ENCODE measurements at places on chromosomes 11 and 22.

- DNase-seq: no peak
Measured at GRCh38 chr11:128629516-128630106, 42.3 kb upstream of the ETS1 start.

DNA sequence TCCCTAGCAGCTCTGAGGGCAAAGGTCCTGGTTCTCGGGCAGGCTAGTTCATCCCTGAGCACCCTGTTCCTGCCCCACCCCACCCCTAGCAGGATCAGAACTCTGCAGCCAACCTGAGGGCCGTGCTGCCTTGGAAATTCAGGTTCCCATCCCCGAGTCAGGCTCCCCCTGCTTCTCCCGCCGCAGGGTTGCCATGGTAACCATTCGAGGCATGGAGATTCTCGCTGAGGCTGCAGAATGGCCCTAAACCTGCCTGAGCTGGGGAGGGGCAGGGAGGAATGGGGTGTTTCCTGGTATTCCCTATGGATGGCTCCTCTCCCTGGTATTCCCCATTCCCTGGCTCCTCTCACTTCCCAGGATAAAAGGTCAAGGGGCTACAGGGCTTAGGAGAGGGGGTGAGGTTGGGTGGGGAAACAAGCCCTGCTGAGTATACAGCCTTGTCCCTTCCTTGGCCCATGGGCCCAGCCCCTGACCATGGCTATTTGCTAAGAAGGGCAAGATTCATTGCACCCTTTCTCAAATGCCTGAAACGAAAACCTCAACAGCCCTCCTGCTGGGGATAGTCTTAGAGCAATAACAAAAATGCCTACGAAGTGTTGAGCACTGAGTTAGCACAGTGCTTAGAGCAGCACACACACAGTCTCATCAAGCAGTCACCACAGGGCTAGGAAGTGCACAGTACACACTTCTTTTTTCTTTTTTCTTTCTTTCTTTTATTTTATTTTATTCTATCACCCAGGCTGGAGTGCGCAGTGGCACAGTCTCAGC is 58.7 kb downstream of the CHST1 start:
- DNase-seq: no peak

DNA sequence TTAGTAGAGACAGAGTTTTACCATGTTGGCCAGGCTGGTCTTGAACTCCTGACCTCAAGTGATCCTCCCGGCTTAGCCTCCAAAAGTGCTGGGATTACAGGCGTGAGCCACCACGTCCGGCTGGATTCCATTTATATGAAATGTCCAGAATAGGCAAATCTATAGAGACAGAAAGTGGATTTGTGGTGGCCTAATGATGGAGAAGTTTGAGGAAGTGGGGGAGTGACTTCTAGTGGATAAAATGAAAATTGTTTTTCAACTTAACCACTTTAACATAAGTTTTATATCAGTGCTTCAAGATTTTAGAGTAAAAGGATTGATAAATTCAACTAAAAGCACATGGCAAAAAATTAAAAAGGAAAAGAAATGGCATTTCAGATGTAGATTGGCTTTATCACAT is 66.2 kb downstream of the HIPK3 start:
- DNase-seq: no peak

DNA sequence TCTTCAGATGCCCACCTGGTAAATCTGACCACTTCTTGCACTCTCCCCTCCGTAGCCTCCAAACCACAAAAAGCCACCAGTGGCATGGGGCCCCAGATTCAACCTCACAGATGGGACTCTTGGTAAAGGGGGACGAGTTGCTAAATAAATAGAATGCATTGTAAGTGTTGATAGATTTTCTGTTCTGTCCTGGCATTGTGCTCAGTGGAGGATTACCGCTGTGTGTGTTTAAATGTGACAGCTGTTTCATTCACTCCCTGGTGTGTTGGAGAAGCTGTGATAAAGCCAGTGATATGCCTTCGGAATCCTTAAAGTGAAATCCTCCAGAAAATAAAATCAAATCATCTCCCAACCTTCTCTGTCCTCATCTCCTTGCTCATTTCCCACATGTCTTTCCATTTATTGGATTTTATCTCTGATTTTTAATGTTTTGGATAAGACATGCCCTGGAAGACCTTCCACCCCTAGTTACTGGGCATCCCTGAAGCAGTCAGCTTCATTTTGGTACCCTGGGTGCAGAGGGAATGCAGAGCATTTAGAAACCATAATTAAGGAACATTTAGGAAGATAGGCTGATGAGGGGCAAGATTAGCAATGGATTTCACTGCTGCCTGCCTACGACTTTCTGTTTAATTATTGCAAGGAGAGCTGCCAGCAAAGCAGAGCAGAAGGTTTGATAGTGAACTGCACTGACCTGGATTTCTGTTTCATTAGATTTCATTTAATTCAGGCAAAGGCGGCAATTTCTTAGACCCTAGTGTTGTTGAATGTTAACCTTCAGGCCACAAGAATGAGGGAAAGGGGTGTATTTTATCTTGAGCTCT is 460.9 kb upstream of the KIRREL3 start:
- no peak for DNase-seq

- DNase-seq: no peak
Measured at GRCh38 chr11:94546162-94546470, 2.4 kb downstream of the FUT4 start.

DNA sequence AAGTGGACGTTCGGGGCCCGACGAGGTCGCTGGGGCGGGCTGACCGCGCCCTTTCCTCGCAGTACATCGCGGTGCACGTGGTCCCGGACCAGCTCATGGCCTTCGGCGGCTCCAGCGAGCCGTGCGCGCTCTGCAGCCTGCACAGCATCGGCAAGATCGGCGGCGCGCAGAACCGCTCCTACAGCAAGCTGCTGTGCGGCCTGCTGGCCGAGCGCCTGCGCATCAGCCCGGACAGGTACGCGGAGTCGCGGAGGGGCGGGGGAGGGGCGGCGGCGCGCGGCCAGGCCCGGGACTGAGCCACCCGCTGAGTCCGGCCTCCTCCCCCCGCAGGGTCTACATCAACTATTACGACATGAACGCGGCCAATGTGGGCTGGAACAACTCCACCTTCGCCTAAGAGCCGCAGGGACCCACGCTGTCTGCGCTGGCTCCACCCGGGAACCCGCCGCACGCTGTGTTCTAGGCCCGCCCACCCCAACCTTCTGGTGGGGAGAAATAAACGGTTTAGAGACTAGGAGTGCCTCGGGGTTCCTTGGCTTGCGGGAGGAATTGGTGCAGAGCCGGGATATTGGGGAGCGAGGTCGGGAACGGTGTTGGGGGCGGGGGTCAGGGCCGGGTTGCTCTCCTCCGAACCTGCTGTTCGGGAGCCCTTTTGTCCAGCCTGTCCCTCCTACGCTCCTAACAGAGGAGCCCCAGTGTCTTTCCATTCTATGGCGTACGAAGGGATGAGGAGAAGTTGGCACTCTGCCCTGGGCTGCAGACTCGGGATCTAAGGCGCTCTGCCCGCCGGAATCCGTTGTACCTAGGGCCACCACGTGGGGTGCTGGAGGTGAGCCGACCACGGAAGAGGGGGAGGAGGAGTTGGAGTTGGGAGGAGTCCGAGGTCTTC is 771 bp downstream of the MIF start:
- peak; percentile 43 for DNase-seq

DNA sequence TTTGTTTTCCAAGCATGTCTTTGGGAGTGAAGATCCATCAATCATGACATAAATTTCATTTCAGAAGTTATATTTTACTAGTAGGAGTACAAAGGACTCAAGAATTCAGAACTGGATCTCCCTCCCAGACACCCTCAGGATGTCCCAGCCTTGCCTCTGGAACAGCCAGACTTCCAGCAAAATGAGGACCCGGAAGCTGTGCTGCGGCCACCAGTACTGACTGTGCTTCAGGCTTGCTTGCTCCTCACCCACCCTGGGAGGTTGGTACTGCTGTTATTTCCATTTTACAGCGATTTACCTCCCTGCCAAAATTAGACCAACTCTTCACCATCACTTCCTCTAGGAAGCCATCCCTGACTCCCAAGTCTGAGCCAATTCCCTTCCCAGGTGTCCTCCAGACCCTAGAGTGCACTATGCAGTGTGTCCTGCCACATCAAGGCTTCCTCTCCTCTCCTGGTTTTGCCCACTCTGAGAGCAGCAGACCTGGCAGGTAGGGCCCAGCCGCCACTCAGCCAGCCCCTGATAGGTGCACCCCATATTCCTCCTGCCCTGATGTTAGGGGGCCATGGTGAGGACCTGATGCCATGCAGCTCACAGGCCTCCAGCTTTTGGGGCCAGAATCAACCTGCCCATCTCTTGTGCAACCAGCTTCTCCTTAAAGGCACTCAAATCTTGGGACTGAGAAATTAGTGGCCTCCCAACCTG is 47.3 kb upstream of the WNT7B start:
- no peak for DNase-seq

DNA sequence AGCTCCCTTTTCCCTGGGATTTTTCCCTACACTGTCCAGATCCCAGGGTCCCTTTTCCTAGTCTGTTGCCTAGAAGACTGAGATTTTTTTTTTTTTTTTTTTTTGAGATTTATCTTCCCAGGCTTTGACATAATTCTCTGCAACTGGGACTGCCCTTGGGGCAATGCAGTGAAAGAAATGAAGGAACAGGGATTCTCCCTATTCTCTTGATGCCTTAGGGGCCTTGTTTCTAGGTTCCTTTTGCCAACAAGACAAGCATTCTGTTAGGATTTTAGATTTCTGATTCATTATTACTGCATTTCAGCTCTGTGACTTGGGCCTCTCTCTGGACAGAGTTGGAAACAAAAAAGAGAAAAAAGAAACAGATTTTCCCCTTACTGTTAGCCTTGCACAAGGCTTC is 47.3 kb downstream of the QSER1 start:
- no peak for DNase-seq

DNA sequence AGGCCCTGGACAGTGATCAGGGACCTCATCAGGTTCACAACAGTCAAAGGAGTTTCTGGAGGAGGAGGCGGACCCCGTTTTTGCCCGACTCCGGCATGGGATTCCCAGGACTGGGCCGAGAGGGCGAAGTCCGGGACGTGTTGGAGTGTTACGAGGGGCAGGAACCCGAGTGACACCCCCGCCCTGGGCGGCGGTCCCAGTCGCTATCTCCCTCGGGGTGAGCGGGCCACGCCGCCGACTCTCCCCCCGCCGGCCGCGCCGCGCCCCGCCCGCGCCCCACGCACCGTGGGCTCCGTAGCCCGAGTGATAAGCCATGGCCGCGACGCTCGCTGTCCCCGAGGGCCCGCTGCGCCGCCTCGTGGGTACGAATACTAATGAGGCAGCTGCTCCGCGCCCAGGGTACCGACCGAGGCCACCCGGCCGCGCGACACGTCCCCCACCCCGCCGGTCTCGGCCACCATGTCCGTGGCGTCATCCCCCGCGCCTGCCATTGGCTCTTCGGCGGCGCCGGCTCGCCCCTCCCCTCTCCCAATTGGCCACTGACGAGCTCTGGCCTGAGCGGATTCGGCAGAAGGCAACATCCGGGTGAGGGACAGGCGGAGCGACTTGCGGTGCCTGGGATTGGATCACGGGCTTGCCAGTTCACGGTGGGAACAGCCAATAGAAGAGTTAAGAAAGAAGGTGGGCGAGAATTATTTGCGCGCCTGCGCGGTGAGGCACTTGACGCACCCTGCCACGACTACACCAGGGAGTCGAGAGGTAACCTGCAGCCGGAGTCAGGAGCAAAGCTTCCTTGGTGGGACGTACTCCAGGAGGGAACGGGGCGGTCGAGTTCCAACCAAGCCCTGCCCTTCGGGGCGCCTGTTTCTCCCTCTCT is at the start of gene YIF1A:
Gene YIF1A, minus strand, starts transcription at position 473 of the 877 bp plus-strand sequence. Its CDS starts 158 bp downstream, at position 315.
- DNase-seq: peak; percentile 94
